ENCODE measurements at places on chromosomes 6 and 20.
A peak's percentile ranks its signal among the peaks of the same experiment; 100 is the strongest.

DNA sequence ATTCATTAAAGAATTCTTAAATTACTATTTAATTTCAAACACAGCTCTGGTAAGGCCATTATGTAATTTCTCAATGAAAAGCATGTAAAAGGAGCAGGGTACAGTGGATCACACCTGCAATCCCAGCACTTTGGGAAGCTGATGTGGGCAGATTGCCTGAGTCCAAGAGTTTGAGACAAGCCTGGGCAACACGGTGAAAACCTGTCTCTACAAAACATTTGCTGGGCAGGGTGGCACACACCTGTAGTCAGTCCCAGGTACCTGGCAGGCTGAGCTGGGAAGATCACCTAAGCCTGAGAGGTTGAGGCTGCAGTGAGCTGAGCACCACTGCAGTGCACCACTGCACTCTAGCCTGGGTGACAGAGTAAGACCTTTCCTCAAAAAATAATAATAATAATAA, 37.4 kb downstream of the MDN1 start:
- no peak for DNase-seq

- DNase-seq, result peak; percentile 23
Observed at GRCh38 chr6:25366903-25367545, 87.8 kb downstream of the CARMIL1 start.

- DNase-seq, result peak; percentile 73
Observed at GRCh38 chr6:41682056-41682477, 43.8 kb downstream of the MDFI start.

DNA sequence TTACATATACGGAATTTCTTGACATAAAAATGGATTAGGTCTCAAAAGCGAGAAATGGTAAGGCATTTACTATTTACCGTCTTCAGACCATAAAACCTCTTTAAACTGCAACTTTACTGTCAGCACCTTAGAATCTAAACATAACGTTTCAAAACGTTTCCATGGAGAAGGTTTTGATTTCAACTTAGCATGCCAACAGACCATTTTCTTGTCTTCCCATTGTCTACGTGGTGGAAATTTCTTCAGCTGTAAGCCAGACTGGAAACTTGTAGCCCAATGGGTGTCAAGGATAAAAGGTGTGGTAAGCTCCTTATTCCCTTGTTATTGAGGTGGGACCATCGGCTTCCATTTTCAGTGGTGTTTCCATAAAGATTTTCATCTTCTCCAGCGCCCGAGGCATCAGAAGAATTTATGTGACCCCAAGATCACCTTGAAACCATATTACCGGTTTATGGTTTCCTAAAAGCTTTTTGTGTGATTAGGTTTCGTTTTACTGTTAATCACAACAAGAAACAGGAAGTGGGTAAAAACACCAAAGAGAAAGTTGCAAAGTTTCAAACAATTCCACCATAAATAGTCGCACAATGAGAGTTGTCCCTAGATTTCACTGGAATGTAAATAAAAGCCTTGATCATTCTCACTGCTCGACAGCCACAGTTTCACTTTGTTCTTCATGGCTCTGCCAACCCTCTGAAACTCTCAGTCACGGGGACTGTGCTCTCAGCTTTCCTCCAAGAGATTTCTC, 63.0 kb upstream of the CD2AP start:
- no peak for DNase-seq

DNA sequence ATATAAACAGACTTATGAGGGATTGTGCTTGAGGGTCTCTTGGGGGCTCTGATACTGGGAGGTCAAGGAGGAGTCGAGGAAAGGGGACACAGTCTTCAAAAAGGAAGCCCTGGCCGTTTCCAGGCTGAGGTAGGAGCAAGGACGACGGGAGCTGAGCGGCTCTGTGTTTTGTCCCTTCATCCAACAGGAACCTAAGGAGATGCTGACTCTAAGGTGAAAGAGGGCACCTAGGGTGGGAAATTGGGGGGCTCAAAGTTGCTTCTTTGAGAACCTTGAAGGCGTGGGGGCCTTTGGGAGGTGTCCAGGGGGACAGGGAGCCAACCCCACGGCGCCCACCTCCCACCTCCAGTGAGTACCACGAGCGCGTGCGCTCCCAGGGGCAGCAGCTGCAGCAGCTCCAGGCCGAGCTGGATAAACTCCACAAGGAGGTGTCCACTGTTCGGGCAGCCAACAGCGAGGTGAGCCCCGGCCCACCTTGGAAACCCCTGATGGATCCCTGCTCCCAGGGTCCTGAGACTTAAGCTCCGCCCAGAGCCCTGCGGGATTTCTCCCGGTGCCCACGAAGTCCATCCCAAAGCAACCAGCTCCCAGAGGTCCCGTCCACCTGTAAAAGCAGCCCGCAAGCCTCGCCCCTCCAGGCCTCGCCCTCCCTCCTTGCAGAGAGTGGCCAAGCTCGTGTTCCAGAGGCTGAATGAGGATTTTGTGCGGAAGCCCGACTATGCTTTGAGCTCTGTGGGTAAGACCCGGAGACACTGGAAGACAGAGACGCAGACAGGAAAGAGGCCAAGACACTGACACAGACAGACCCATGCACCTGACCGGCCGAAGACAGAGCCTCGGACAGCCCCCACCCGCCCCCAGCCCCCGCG, 2.9 kb downstream of the SPAG4 start:
- DNase-seq, result peak; percentile 26

DNA sequence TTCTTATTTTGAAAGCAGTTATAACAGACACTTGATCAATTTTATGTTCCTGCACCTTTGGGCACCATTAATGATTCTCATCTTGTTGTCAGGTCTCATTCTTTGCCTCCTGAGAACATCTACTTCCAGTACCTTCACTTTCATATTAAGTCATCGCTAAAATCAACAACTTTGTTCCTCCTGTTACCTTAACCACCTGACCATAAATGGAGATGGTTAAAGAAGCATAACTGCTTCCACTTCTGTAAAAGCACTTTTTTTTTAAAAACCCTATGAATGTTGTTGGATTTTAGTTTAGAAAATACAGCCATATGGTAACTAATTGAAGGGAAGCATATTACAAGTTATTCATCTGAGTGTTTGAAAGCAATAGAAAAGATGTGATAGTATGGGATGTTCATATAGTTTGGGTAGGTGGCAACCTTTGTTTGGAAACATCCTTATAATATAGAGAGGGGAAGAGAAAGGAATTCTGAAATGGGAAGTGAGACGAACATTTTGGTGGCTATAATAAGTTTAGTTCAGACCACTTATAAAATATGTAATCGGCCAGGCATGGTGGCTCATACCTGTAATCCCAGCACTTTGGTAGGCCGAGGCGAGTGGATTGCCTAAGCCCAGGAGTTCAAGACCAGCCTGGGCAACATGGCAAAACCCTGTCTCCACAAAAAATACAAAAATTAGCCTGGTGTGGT, 53.9 kb downstream of the AFG1L start:
- DNase-seq, result no peak

GRCh38 chr6:155038104-155038503, 43.0 kb downstream of the TIAM2 start:
- no peak for DNase-seq

- DNase-seq, result no peak
Observed at GRCh38 chr6:148313488-148313887, 29.1 kb upstream of the SASH1 start.

- DNase-seq, result no peak
Observed at GRCh38 chr6:133040803-133041419, 200.2 kb upstream of the EYA4 start.

- no peak for DNase-seq
Observed at GRCh38 chr20:31587545-31588389, 17.3 kb upstream of the ID1 start.

DNA sequence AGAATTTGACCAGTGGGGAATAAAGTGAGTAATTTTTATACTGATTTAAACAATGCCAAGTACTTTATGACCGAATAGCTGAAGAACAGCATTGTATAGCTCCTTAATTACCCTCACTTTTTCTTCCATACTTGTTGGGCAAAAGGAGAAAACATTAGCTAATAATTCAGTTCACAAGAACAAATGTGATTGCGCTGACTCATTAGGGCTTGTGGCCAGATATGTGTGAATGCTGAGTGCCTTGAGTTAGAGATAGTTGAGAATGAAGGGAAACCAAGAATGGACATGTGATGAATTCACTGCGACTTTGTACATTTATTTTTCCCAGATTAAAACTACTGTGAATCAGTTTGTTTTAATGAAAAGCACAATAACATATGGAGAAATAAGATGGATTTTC, 669.4 kb downstream of the TFAP2A start:
- DNase-seq, result no peak

DNA sequence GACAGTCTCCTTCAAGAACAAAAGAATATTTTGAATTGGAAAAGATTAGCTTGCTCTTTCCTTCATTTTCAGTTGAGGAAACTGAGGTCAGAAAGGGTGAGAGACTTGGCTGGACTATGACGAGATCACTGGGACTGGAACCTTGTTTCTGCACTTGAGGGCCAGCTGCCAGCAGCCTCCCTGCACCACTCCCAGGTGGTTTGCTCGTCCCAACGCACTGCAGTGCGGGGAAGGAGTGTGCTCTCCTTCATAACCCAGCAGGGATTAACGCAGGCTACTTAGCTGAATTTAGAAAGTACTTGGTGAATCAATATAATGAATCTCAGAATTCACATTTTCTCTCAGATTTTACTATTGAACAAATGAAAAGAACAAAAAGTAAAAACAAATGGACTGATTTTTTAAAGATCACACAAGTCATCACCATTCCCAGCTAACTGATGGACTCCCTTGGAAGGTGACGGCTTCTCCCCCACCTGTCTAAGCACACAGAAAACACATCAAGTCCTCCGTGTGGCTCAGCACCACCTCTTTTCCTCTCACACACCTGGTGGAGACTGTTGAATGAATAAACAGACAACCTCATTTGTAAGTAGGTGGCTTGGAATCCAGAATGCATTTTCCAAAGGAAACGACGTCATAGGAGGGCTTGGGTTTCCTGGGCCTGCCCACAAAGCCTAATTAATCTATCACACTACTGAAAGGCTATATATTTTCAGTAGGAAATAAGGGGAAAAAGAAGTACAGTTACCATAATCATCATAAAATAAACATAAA, 121.0 kb downstream of the QRSL1 start:
- no peak for DNase-seq

GRCh38 chr6:49570474-49571079, 20.1 kb downstream of the C6orf141 start:
- no peak for DNase-seq

GRCh38 chr6:24454452-24454851, 34.9 kb downstream of the GPLD1 start:
- no peak for DNase-seq

DNA sequence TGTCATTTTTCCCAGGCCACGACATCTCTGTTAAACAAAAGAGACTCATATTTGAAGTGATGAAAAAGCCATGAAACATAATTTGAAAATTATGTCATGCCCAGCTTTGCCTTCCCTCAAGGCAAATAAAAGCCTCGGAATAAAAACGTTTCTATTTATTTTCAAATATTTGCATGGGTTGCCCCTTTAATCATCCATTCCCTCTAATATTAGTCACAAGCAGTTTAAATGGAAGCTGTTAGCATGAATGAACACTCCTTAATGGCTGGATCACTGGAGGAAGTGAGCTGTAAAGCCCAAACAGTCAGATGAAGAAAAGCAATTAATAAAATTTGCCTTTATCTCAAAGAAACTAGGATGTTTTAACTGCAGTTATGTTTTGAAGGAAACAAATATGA, 69.3 kb upstream of the STMND1 start:
- DNase-seq, result no peak

- DNase-seq, result no peak
Observed at GRCh38 chr20:61913423-61914225, 152.1 kb downstream of the TAF4 start.

DNA sequence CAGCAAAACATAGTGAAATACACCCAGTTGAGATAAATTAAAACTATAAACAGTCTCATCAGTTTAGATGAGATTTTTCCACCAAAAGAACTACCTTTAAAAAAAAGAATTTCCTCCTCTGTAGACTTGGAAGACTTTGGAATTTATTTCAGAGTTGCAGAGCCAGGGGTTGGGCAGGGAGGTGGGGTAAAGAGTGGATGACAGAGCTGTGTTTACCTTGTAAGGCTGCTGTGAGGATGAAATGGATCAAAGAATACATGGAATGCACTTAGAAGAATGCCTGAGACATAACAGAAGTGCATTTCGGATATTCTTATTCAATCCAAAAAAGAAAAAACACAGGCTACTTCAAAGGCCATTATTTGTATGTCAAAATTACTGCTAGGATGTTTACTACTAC, 6.4 kb upstream of the LY86 start:
- no peak for DNase-seq

GRCh38 chr6:156859686-156860085, 82.5 kb downstream of the ARID1B start:
- DNase-seq, result no peak

DNA sequence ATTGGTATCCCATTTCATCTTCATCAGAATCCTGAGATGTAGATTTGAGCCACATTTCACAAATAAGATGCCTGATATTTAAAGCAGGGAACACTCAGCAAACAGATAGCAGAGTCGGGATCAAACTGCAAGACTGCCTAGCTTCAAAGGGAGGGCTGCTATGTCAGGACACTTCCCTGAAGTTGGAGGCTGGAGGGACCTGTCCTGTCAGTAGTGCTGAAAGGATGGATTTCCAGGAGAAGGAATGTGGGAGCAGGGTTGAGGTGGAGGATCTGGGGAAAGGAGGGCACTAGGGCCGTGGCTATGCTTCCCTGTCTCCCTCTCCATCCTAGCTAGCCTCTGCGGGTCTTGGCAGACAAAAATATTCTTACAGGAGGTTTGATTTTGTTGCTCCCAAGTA, 32.2 kb downstream of the COX4I2 start:
- no peak for DNase-seq

GRCh38 chr6:8860671-8861070, 425.3 kb upstream of the SLC35B3 start:
- no peak for DNase-seq

Measured in activated naive CD4-positive, alpha-beta T cell treated with Interleukin-2 at 50 U/mL for 16 hours (primary cell).